ENCODE measurements at places on chromosomes 1 and 21.

- DNase-seq, result peak; percentile 37
These were observed 63.2 kb downstream of the CD247 start for GRCh38 chr1:167454894-167455785.

- DNase-seq, result no peak
These were observed 5.0 kb downstream of the TMEM240 start for GRCh38 chr1:1535201-1536018.

DNA sequence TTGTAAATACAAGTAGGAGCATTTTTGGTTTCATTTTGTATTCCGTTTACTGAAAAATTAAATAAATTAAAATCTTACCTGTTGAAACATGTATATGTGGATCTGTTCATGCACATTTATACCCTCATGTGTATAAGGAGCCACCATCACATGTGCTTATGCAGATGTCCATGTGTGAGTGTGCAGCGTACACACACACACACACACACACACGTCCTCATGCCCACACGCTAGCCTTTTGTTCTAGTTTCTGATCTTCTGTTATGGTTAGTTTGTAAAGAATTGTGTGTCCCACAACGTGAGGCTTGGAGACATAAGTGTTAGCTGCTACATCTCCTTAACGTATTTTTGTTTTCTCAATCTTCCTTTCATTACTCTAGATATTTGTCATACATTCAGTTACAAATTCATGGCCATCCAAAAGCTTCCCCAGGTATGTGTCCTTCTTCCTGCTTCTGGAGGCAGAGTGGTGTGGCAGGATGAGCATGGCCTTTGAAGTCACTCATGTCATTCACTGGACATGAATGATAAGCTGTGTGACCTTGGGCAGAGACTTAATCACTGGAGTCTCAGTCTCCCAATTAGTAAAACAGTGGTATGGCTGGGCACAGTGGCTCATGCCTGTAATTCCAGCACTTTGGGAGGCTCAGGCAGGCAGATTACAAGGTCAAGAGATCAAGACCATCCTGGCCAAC, 54.6 kb downstream of the TENT5C start:
- DNase-seq, result no peak

DNA sequence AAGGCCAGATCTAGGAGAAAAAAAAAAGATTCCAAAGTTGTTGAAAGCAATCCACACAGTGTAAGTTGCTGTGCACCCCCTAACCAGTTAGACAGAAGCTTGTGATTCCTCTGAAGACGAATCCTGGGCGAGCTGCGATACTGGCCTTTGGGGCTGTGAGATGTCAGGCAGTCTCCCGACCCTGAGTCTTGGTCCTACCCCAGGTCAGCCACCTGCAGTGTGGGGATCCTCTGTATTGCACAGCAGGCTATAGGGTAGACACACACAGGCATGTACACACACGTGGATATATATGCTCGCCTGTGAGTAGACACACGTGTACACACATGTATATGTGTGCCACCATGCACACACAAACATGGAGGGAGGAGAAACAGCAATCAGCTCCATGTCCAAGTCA, 12.9 kb downstream of the ACTRT2 start:
- no peak for DNase-seq

DNA sequence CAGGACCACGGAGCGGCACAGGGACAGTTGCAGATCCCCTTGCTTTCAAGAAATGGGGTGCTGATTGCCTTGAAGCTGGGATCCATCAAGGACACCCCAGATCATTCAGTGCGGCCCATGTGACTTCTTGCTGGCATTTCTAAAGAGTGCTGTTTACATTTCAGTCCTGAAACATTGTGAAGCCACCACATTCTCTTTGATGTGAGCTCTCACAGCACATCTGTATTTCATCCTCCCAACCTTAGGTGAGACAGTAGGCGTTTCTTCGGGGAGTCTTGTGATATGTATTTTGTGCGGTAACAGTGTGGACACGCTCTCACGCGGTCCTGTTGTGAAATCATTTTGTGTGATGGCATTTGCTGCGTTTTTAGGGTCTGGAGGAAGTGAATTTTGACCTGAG, 57.2 kb downstream of the CACHD1 start:
- DNase-seq, result no peak

DNA sequence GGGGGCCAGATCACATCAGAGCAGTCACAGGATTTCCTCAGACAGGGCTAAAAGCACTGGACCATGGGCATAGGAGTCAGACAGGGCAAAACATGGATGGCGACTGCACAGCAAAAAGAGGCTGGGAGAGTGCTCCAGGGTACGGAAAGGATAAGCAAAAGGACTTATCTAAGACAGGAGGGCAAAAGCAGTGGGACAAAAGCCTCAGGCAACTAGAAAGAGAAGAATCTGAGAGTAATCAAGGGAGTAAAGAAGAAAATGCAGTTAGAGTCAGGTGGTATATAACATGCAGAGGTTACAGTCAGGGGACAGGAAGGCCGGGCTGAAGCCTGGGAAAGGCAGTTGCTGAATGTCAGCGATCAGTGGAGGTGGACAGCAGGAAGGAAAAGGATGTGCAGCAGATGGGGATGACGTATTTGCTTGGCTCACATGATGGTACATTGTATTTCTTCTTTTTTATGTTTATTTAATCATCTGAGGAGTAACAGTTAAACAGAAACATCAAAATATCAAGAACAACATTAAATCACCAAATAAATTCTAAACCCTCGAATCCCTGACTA, 63.1 kb upstream of the CNN3 start:
- DNase-seq, result no peak

- no peak for DNase-seq
These were observed 9.2 kb upstream of the PLA2G4A start for GRCh38 chr1:186819563-186819962.
